ENCODE measurements at places on chromosomes 13 and 19. TPM values are rescaled to one million over a fixed set of nuclear protein-coding genes. Genes with fewer than 3 reads are reported as not detected.

Gene STK11
- 62.0 TPM for total RNA-seq

Gene TEX101
- not detected for total RNA-seq

- H3K4me3 ChIP-seq = peak overlapping the region; percentile 76
- peaks cover 23% of the 10 kb centered on the region for H3K4me1 ChIP-seq
- DNase-seq = peak; percentile 61
- peaks cover 52% of the 10 kb centered on the region for H3K27me3 ChIP-seq
- peak overlapping the region; percentile 80 for H3K27ac ChIP-seq
- peaks cover 1% of the 10 kb centered on the region for H3K36me3 ChIP-seq
Observed at GRCh38 chr19:50657712-50658440, 8.6 kb downstream of the C19orf81 start.

DNA sequence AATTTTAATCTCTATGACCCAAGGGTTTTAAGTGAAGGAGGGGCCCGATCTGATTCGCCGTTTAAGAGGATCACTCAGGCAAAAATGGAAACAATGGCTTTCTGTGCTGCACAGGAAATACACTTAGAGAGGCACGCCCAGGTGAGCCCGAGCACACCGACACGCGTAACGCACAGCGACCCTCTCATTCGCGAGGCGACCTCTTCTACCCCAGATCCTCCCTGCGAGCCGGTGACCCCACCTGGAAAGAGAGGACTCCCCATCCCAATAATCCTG is 216 bp downstream of the SH2D3A start:
- peaks cover 7% of the 10 kb centered on the region for H3K36me3 ChIP-seq
- H3K27ac ChIP-seq = peak overlapping the region; percentile 85
- H3K4me1 ChIP-seq = peaks cover 41% of the 10 kb centered on the region
- H3K27me3 ChIP-seq = no peaks in the 10 kb centered on the region
- DNase-seq = no peak

- peak overlapping the region; percentile 63 for H3K27ac ChIP-seq
- no peaks in the 10 kb centered on the region for H3K27me3 ChIP-seq
- H3K4me1 ChIP-seq = peaks cover 83% of the 10 kb centered on the region
Observed at GRCh38 chr13:98556968-98557631, 19.8 kb downstream of the STK24 start.

Measured in activated B cell treated with CpG ODN at 0.5 μM for 24 hours (primary cell).